ENCODE measurements at places on chromosomes 4 and X.

DNA sequence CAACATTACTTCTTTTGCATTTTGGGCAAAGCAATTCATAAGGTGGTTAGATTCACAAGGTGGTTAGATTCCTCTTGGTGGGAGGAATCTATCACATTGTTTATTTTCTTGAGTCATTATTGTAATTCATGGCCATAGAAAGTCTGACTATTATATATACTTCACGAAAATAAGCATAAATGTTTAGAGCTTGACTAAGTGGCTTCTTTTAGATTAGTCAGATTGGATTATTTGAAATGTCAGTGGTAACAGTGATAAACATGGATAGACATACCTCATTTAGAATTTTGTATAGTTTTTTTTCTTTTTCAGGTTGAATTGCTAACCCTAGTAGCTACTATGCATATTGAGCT lies 24.9 kb upstream of the DYNLT3 start:
- no peak for DNase-seq

- DNase-seq, result peak; percentile 44
Observed at GRCh38 chr4:166091912-166092510, 219.0 kb downstream of the TLL1 start.

DNA sequence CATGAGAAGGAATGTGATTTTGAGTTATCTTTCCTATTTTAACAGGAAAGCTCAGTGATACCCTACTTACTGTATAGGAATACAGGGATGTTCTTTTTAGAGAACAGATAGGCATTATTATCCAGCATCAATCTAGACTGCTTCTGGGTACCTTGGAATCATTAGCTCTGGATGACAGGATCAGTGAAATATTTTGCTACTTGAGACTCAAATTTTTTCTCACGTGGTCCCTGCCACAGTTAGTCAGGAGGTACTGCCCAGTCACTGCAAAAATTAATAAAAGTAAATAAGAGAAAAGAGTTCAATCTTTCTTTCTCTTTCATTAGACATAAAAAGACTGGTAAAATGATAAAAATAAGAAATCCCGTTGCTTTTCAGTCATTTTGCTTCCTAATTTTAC lies 5.5 kb downstream of the ZNF827 start:
- no peak for DNase-seq

GRCh38 chrX:68945081-68945602 lies 116.3 kb downstream of the EFNB1 start:
- no peak for DNase-seq

DNA sequence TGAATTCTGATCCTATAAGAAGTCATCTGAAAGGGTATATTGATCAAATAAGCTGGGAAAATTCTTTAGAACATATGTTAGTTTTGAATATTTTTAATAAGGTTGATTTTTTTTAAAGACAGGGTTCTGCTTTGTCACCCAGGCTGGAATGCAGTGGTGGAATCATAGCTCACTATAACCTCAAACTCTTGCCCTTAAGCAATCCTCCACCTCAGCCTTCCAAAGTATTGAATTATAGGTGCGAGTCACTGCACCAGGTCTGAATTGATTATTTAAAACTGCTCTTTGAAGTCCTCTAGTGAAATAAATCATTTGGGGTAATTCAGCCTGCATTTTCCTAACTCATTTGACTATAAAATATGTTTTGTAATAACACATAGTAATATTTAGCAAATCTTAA lies 812.3 kb downstream of the PDHA2 start:
- no peak for DNase-seq

DNA sequence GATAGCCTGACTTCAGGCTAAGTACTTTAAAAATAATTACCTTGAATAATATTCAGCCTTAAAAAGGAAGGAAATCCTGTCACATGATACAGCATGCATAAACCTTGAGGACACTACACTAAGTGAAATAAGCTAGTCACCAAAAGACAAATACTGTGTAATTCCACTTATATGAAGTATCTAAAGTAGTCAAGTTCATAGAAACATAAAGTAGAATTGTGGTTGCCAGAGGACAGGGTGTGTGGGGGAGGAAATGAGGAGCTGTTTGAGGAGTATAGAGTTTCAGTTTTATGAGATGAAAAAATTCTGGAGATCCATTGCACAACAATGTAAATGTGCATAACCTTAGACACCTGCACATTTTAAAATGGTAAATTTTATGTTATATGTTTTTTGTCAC lies 5.6 kb upstream of the STPG2 start:
- DNase-seq, result no peak

- DNase-seq, result no peak
Observed at GRCh38 chr4:2266181-2266580, 4.3 kb upstream of the MXD4 start.

- no peak for DNase-seq
Observed at GRCh38 chr4:182242787-182243186, 415 bp upstream of the TENM3 start.

DNA sequence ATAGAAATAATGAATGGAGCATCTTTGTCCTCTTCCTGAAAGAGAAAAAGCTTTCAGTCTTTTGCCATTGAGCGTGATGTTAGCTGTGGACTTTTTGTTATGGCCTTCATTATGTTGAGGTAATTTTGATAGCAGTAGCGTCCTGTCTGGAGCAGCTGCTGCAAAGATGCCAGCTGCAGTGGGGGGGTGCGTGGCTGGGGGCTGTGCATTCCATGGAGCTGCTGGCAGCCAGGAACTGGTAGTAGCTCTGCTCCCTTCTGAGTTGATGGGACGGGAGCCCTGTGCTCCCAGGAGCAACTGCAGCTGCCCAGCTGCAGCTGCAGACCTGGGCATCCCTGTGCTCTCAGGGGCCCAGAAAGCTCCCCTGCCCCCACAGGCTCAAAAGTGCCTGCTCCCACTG lies 50.4 kb downstream of the CCDC160 start:
- no peak for DNase-seq

DNA sequence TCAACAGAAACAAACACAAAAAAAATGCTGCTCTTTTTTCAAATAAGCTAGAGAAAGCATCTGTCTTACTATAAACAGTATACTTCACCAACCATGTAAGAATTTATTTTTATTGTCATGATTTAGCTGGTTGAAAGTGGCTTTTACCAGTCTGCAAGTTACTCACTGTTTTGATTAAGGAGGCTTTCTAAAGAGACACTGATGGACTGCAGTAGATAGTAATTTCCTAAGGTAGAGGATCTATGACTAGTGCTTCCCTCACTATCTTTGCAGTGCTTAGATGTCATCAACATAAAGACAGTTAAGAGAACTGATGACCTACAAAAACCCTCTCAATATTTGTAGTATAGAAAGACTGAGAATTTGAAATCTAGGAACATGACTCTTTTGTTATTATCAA lies 846.2 kb upstream of the AGA start:
- no peak for DNase-seq

GRCh38 chr4:151013944-151014343 lies 1.1 kb downstream of the LRBA start:
- DNase-seq, result no peak

DNA sequence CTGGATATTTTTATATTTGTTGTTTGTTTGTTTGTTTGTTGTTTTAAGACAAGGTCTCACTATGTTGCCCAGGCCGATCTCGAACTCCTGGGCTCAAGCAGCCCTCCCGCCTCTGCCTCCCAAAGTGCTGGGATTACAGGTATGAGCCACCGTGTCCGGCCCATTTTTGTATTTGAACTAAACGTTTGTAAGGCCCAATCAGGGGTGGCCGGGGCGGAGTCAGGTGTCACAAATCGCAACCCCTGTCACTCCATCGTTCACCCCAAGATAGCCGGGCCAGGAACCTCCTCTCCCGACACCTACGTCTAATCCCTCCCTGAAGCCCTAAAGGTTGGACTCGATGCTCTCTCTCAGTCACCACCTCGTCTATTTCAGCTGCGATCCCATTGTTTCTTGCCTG lies 722 bp upstream of the EFHC2 start:
- peak; percentile 6 for DNase-seq

DNA sequence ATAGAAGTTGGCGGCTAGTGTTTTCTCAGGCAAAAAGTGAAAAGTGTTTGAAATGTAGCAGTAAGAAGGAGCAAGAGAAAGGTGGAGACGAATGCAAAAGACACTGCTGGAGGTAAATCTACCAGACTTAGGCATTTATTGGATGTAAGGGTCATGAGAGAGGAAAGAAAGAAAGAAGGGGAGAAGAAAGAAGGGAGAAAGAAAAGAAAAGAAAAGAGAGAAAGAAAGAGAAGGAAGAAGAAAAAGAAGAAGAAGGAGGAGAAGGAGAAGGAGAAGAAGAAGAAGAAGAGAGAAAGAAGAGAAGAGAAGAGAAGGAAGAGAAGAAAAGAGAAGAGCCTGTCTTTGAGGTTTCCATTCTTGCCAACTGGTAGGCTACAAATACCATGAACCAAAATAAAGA lies 31.2 kb downstream of the OPHN1 start:
- no peak for DNase-seq

DNA sequence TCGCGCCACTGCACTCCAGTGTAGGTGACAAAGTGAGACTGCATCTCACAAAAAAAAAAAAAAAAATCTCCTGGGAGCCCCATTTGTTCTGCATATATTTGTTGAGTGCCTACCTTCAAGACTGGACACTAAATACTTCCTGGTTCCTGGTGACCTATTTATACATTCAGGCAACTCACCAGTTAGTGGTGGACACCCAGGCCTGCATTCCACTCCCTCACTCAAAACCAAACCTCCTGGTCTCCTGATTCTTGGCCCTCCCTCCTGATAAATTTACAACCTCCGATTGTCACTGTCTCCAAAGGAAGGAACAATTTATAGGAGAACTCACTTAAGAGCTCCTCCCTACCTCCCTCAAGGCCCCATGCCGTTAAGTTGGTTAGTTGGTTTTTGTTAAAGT lies 3.1 kb downstream of the SYAP1 start:
- DNase-seq, result no peak

DNA sequence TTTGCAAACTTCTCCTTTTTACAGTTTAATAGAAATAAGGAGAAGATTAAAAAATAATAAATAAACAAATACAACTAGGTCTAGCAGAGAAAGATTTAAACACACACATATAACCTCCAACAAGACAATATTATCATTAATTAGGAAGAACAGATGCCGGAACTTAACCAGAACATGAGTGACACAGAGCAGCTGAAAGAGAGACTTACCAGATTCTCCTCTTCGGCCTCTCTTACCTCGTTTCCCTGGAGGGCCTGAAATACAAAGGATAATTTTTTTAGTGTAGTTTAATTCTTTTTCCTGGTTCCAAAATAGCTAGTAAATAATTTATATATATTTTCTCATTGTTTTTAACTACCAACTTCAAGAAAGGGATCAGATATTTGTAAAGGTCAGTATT lies 252.5 kb downstream of the COL25A1 start:
- no peak for DNase-seq
